Foreskin keratinocyte (primary cell): ENCODE measurements at places on chromosomes 7 and 10.

GRCh38 chr10:49118430-49119074 is 3.2 kb upstream of the VSTM4 start:
- no peak for DNase-seq

GRCh38 chr7:8149222-8149621 is 112.7 kb downstream of the ICA1 start:
- DNase-seq = no peak

DNA sequence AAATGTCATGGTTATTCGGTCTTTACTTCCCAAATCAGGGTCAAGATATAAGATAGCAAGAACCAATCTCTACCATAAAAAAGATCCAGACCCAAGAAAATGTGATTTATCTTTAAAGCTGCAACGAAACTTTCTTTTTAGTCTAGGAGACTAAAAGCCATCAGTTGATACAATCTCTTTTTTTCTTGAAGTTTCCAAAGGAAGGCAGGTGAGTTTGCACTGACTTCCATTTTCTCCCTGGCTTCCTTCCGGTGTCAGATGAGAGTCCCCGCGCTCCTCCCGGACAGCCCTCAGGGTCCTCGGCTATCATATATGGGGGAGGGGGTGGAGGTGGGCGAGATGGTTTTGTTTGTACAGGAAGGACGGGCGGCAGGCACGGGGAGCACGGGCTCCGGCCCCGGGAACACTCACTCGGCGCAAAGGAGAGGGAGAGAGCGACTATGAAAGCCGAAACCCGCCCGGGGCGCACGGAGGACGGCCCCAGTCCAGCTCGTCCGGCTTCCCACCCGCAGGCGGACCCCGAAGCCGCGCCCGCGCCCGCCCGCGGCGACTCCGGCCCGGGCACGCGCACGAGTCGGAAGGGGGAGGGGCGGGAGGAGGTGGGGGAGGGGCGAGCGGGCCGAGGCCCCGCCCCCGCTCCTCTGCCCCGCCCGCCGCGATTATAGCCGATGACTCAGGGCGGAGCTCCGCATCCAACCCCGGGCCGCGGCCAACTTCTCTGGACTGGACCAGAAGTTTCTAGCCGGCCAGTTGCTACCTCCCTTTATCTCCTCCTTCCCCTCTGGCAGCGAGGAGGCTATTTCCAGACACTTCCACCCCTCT is at the start of gene BAG3:
Gene BAG3, plus strand, starts transcription at position 689 of the 822 bp plus-strand sequence. CDS start 296 bp downstream, outside the sequence.
- peak; percentile 69 for DNase-seq

- no peak for DNase-seq
Measured at GRCh38 chr10:30456266-30456665, 22.3 kb downstream of the MAP3K8 start.

DNA sequence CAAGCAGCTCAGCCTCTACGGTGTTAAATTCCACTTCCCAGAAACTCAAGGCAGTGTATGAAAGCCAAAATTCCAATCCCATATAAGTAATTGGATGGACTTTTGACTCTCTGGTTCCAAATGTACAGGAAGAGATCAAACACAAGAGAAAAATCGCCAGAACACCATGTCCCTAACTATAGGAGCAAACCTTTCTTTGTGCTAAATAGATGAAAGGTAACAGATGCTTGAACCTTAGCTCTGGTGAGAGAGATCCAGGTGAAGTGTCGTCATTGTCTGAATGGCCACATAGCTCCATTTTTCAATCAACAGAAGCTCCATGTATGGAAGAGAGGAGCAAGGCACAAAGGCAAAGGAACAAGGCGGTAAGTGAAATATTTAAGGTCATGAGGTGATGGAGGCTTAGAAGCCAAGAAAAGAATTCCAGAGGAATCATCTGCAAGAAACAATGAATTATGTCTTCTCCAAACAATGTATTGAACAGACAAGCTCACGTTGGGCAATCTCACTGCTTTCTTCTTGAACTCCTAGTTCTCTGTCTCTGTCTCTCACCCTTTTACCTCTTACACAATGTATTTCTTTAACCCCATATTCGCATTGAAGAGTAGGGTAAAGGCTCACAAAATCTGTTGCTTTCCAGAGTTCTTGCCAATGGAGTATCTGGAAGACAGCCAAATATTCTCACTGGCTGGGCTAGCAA is 585.1 kb downstream of the GATA3 start:
- DNase-seq = no peak

- no peak for DNase-seq
Measured at GRCh38 chr7:31974351-31974750, 95.9 kb downstream of the PDE1C start.
